ENCODE measurements at places on chromosomes 2 and 18.

DNA sequence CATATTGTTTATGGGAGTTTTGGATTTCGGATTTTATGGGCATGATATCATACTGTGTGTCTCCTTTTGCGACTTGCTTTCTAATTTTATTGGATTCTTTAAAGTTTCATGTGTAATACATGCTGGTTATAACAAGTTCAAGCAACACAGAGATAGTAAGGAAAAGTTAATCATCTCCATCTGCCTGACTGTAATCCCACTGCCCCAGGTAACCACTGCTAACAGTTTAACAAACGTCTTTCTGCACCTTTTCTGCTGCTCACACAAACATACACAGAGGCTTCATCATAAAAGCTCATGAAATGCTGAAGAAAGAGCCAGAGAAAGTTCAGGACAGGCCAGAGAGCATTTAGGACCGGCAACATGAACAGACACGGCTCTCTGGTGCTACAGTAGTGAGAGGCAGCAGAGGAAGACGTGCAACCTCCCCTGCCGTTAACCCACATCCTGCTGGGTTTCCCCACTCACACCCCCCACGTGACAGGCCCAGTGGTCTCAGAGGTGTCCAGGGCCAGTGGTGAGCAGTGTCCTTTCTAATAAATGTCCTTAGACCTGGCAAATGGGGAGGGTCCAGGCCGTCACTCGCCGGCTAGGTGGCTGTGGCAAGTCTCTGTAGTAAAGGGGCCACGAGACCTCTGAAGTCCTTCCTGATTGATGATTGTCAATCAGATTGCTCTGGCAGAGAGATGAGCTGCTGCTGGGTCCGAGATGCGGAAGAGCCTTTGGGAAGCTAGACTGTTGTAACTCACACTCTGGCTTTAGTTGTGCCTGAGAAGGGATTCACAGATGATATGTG is 43.0 kb upstream of the SLC1A4 start:
- DNase-seq, result peak; percentile 69

DNA sequence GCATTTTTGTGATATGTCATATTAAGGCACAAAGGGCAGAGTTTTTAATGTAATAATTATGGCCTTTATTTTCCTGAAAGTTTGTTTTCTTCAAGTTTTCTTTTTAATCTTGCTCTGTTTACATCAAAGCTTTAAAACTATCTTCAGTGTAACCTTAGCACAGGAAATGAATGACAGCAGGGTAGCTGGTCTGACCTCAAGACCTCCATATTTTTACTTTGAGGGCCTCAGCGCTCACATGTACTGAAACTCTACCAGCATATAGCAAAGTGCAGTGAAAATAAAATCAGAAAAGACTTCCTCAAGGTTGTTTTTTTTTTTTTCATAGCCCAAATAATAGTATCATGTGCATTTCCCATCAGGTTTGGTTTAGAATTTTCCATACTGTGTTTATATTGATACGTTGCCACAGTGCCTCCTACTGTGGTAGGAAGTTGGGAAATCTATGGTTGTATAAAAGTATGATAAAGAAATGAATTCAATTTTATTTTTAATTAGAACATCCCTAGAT is 163.4 kb downstream of the UBE2E3 start:
- DNase-seq, result no peak

DNA sequence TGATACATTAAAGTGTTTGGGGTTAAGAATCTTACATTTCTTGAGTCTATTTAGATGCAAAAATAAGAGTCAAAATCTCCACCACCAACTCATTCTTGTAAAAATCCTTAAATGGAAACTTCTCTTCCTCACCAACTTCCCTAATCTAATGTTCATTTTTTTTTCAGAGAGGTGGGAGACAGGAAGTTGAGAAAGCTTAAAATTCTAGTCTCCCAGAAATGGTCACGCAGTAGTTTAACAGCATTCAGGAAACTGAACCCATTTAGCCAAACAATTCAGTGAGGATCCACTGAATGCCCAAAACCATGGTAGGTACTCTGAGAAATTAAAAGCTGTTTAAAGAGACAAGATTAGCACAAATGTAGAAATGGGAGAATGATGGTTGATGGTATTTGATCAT is 69.0 kb downstream of the TXNL1 start:
- no peak for DNase-seq

DNA sequence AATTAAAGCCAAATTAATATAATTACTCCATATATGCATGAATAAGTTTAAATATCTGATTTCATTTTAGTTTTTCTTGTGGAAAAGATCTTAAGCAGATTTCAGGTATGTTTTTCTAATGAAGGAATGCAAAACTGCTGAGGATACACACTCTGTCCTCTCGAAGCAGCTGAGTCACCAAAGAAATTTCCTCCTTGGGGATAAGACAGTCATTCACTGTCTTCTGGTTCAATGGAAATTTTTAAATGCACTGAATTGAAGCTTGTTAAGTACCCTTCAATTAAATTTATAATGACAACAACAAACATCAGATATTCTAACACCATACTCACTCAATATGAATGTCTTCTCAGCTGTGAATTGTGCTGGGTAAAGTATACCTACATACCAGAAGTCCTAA is 101.5 kb upstream of the DNER start:
- DNase-seq, result no peak

DNA sequence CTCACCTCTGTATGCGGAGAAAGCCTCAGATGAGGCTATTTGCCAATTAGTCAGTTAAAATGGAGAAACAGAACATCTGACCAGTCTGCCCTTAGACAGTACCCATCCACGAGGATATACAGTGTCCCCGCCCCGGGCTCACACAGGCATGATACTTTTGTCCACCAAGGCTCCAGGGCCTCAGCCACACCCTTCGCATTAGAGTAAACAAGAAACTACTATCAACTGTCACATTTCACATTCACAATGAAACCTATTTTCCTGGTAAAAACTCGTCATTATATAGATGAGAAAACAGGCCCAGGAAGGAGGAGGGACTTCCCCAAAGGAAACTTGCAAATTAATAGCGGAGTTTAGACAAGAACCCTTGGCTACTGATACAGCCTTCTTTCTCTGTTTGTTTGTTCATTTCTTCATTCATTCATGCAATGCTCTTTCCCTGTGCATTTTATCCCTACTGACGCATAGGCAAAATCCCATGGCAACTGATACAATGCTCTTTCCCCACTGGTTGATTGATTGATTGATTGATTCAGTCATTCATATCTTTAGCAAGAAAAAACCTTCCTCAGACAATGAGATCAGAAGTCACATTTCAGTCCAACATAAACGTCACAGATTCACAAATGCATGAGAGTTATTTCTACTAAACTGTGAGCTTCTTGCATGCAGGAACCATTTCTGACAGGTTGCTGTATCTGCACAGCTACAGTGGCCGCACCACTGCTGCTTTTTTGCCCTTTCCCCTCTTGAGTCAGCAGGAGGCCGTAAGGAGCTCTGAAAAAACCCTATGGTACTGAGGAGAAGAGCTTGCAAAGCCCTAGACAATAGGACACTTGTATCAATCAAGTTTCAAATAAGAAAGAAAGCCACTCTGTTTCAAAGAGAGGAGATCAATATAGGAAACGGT is 777.1 kb downstream of the RNF144A start:
- DNase-seq, result peak; percentile 38

All from activated CD4-positive, alpha-beta T cell treated with anti-CD3 and anti-CD28 coated beads, Interleukin-2, amount 50 U/mL, for 48 hours (primary cell).